ENCODE measurements at places on chromosomes 6 and 20.

- DNase-seq, result no peak
These were observed 45.1 kb upstream of the TBC1D7 start for GRCh38 chr6:13373488-13373886.

- no peak for DNase-seq
These were observed 11.4 kb downstream of the PPIL6 start for GRCh38 chr6:109428889-109429477.

DNA sequence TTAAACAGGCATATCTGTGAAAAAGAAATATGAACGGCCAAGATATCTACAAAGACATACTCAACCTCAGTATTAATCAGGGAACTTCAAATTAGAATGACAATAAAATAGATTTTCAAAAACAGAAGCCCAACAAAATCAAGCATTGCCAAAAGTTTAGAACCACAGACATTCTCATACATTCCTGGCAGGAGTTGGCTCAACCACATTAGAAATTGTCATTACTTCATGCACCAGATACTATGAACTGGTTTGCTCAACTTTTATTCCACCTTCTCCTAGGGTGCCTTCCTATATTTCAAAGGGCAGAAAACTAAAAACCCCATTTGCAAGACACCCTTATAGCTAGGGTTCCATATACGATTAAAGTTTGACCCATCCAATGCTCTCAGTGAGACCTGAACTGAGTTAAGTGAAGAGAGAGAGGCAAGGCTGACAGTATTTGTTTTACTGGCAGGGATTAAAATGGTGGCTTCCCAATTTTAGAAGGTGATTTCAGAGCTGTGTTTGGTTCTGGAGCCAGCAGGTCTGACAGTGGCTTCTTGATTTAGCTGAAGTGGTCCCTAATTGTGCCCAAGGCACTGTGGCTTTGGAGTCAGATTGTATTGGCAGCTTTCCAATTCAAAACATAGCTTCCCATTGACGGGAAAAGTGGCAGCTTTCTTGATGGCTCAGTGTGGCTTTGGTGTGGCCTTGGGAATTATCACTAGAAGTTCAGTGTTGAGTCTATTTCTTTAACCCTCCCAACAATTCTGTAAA is 77.1 kb upstream of the CDYL start:
- no peak for DNase-seq

- no peak for DNase-seq
These were observed 112.0 kb upstream of the CDYL start for GRCh38 chr6:4664117-4664626.

DNA sequence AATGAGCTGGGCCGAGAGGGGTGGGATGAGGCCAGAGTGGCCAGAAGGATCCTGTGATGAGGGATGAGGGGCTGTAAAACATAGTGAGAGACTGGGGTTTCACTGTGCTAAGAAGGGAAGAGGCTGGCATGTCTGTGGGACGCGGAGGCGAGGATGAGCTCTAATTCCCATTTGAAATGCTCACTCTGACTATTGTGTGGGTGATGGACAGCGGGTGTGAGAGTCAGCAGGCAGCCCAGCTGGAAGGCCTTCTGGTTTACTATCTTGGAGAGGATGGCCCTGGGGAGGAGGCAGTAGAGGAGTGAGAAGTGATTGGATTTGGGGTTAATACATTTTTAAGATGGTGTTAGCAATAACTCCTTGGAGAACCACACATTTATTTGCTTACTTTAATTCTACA is 9.5 kb upstream of the MICA start:
- DNase-seq, result no peak

DNA sequence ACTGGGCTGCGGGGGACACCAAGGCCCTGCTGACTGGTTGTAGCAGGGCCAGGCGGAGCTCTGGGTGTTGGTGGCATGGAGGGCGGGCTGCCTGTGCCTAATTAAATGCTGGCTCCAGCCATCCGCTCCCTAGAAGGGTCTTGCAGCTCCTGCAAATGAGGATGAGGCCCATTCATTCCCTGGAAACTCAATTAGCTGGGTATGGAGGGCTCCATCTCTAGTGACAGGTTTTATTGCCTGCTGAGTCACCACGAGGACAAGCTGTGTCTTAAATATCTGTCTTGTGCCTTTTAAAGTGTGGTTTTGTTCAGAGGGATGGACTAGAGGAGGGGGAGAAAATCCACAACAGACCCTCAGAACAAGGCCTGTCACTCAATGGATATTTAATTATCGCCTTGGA is 60.9 kb downstream of the SULF2 start:
- DNase-seq, result no peak

DNA sequence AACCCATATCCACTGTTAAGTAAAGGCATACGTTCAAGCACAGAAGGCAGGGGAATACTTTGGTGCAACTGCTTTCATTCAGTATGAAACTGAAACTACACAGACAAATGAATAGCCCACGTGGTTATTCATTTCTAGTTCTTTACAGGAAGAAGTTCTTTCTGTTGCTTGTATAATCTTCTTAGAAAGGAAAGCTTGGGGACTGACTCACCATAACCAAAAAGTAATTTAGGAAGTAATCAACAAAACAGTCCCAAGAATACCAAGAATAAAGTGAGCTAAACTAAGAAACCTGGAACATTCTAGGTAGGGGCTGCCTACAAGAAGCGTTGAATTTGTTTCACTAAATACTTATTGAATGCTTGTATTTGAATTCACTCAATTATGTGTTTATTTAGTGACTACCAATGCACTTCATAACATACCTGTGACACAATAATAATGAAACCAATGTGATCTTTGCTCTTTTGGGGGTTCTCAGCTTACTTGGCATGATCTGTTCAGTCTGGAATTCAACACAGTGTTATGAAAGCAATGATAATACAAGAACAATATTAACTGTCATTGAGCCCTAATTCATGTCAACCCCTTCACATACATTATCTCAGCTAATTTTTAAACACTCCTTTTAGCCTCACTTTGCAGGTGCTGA is 25.1 kb upstream of the KIAA0408 start:
- DNase-seq, result no peak

DNA sequence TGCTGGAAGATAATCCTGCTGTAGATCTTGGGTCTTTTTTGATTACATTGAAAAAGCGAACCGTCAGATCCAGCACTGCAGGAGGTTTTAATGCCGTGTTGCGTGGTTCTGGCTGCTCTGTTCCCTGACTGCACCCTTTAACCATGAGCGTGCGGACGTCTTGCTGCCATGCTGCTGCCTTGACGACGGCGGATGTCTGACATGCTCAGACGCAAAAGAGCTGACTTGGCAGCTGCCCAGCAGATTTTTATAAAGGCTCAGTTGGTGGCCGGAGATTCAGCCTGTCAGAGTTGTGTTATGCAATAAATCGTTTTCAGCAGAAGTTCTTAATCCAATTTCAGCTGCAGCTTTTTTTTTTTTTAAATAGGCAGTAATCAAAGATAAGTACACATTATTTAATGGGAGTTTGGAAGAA is 119.4 kb downstream of the JARID2 start:
- peak; percentile 18 for DNase-seq

GRCh38 chr6:6844530-6844929 is 256.0 kb downstream of the LY86 start:
- no peak for DNase-seq
